Activated naive CD8-positive, alpha-beta T cell treated with anti-CD3 and anti-CD28 coated beads, Interleukin-2, amount 10 ng/mL, durations not matched to agents 7 days and 5 days (primary cell): ENCODE measurements at places on chromosomes 3 and 15.

DNA sequence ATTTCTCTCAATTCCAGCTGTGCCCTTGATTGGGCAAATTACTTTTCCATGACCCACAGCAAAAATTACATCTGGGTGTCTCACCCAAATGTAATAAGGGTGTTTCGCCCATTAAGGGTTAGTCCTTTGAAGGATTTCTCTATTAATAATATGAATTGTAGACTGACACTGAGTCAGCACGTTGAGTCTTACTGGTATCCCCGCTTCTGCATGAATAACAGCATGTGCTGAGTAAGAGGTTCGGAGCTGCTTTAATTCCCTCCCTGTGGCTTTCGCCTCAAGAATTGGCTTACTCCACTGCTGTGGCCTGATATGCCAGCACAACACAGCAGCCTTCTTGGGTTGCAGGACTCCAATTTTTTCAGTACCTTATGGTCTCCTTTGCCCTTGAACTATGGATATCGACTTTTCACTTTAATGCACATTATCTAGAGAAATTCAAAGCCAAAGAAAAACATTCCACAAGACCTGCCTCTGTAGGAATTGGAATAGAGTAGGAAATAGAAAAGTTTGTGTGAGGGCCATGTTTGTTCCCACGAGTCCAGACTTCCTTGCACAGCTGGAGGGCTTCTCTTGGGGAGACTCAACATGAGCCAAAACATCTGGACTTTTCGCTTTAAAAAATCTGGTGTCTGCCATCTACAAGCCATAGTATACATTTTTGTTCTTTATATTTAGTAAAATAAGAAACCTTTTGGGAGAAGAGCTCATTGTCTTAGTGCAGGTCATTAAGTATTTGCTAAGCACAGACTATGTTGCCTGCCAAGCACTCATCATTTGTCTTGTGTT, 20.7 kb upstream of the ERC2 start:
- H3K36me3 ChIP-seq, result no peaks in the 10 kb centered on the region
- peaks cover 8% of the 10 kb centered on the region for H3K27me3 ChIP-seq
- H3K27ac ChIP-seq, result no peak overlapping the region
- DNase-seq, result no peak

GRCh38 chr15:80778621-80778963, 578 bp upstream of the CEMIP start:
- peaks cover 57% of the 10 kb centered on the region for H3K27me3 ChIP-seq
- DNase-seq, result no peak
- H3K4me3 ChIP-seq, result no peak overlapping the region
- H3K36me3 ChIP-seq, result no peaks in the 10 kb centered on the region

GRCh38 chr3:139005356-139005993, 593 bp downstream of the PRR23A start:
- no peaks in the 10 kb centered on the region for H3K4me1 ChIP-seq
- H3K36me3 ChIP-seq, result peaks cover 2% of the 10 kb centered on the region
- H3K27ac ChIP-seq, result no peak overlapping the region
- peaks cover 4% of the 10 kb centered on the region for H3K27me3 ChIP-seq
- no peak overlapping the region for H3K4me3 ChIP-seq

DNA sequence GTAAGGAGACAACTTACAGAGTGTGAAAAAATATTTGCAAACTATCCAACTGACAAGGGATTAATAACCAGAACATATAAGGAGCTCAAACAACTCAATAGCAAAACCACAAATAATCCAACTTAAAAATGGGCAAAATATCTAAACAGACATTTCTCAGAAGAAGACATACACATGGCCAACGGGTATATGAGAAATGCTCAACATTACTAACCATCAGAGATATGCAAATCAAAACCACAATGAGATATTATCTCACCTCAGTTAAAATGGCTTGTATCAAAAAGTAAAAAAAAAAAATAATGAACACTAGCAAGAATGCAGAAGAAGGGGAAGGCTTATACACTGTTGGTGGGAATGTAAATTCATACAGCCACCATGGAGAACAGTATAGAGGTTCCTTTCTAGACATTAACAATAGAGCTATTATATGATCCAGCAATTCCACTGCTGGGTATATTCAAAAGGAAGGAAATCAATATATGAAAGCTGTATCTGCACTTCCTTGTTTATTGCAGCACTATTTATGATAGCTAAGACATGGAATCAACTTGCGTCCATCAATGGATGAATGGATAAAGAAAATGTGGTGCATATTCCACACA, 998.6 kb downstream of the NAALADL2 start:
- DNase-seq, result no peak
- H3K36me3 ChIP-seq, result no peaks in the 10 kb centered on the region
- H3K27me3 ChIP-seq, result no peaks in the 10 kb centered on the region
- H3K4me1 ChIP-seq, result no peaks in the 10 kb centered on the region

DNA sequence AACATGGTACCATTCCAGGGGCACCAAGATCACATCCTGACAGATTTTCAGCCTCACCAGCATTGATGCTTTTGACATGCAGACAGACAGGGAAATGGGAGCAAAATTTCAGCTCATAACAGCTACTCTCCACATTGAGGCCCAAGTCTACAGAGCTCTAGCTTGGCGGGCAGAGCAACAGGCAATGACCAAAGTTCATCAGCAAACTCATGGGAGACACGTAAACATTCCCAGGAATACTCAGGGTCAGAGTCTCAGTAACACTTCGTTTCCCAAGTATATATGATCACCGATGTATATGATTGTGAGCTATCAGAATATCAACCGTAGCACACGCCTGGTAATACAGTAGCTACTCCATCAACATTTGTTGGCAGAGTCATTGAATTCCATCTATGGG, 59.2 kb upstream of the SLC24A5 start:
- H3K4me3 ChIP-seq, result no peak overlapping the region
- H3K36me3 ChIP-seq, result no peaks in the 10 kb centered on the region
- peaks cover 5% of the 10 kb centered on the region for H3K27me3 ChIP-seq
- H3K4me1 ChIP-seq, result peaks cover 2% of the 10 kb centered on the region
- no peak overlapping the region for H3K27ac ChIP-seq

DNA sequence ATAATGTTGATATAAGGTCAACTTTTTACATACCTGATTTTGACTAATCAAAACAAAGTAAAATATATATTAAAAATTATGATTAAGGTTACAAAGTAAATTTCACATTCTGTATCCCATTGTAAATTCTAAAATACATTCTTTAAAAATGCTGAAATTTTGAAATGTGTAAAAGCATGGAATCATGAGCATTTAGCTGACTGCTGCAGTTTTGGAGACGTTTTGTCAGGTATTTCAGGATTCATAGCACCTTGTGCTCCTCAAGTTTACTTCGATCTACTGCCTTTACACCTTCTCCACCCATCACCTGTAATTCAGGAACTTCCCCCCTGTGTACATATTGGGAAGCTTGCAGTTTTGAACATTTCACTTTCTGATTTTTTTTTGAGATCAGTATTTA, 71.0 kb downstream of the ARHGEF26 start:
- DNase-seq, result no peak
- H3K4me1 ChIP-seq, result no peaks in the 10 kb centered on the region
- H3K36me3 ChIP-seq, result no peaks in the 10 kb centered on the region
- H3K27ac ChIP-seq, result no peak overlapping the region
- H3K27me3 ChIP-seq, result peaks cover 8% of the 10 kb centered on the region

DNA sequence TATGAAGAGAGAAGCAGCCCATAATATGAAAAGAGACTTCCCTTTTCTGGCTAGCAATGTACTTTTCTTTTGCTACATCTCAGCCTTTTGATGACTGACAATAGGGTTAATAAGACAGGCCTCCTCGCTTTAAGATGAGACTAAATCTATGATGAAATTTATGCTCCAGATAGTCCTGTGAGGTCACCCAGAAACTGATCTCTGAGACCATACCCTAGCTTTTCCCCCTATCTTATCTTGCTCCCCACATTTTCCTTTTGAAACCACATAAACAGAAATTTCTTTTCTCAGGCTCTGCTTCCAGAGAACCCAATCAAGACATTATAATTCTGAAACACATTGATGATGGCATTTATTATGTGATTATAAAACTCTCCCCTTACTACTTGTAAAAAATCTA, 168.8 kb upstream of the CADM2 start:
- no peaks in the 10 kb centered on the region for H3K27me3 ChIP-seq
- H3K36me3 ChIP-seq, result no peaks in the 10 kb centered on the region
- H3K4me3 ChIP-seq, result no peak overlapping the region
- no peak for DNase-seq

GRCh38 chr15:66698318-66698961, 3.6 kb upstream of the SMAD6 start:
- H3K27ac ChIP-seq, result no peak overlapping the region
- H3K27me3 ChIP-seq, result peaks cover 7% of the 10 kb centered on the region
- H3K4me1 ChIP-seq, result peaks cover 11% of the 10 kb centered on the region
- DNase-seq, result no peak

DNA sequence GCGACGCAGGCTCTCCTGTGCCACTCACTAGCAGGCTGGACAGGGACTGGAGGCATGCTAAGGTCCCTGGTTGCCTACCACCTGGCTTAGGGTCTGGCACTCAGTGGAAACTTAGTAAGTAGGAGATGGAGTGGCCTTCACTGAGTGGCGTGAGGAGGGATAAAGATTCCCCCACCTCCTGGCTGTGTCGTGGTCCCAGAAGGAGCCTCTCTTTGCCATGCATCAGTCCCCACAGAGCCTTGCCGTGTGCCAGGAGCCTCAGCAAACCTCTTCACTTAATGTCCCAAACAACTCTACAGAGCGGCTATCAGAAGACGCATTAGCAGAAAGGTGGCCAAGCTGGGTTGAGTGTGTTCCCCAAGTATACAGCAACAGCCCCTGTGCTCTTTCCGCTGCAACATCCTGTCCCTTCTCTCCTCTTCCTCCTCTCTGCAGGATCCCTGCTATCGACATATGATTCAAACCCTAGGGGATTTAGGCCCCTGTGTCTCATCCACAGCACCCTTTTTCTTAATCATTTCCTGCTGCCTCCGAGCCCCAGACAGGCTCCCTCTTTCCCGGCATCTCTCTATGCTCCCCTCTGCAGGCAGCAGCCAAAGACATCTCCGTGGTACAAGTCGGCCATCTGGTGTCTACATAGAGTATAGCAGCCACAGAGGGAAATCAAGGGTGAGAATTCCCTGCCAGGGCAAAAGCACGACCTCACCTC, 66.7 kb downstream of the SLC6A1 start:
- peaks cover 7% of the 10 kb centered on the region for H3K27me3 ChIP-seq
- H3K4me3 ChIP-seq, result no peak overlapping the region
- no peak overlapping the region for H3K27ac ChIP-seq
- DNase-seq, result peak; percentile 38
- H3K36me3 ChIP-seq, result no peaks in the 10 kb centered on the region
- H3K4me1 ChIP-seq, result no peaks in the 10 kb centered on the region

DNA sequence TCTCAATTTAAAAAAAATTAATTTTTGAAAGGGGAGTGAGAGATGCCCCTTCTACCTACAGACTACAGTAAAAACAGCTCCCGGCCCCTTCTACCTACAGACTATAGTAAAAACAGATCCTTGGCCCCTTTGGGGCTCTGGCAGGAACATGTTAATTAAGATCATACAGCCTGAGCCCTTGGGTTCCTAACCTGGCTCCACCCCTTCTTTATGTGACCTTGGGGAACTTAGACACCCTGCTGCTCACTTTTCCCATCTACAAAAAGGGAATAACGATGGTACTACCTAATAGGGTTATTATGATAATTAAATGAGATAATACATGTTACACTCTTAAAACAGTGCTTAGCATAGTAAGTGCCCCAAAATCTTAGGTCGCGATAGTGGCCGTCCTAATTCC, 60.1 kb upstream of the SEC61A1 start:
- no peaks in the 10 kb centered on the region for H3K4me1 ChIP-seq
- H3K27ac ChIP-seq, result no peak overlapping the region
- peaks cover 3% of the 10 kb centered on the region for H3K27me3 ChIP-seq
- no peak for DNase-seq
- H3K4me3 ChIP-seq, result no peak overlapping the region

- no peak for DNase-seq
- peaks cover 10% of the 10 kb centered on the region for H3K4me1 ChIP-seq
- peaks cover 3% of the 10 kb centered on the region for H3K27me3 ChIP-seq
- no peaks in the 10 kb centered on the region for H3K36me3 ChIP-seq
Measured at GRCh38 chr3:98776140-98776493, 13.0 kb downstream of the ST3GAL6 start.

DNA sequence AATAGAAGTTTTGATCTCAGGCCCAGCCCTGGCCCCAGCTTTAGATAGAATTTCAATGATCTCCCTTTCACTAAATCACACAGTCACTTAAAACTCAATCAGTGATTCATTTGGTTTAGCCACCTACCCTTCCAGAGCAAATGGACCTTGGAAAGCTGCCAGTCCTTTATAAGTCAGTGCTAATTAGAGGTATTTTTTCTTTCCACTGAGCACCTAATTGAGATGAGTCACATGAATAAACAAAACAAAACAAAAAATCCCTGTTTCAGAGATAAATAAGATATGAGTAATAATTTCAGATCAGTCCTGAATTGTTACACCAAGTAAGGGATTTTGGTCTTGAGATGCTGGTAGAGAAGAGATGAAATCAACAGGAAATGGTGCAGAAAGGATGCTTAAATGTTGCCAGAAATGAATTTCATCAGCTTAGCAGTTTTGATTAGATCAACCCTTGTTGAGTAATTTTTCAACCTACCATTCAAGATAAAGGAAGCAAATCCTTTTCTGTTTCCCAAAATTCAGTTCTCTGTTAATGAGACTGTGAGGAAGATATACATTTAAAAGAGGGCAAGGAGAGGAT, 352.0 kb upstream of the COL8A1 start:
- no peaks in the 10 kb centered on the region for H3K4me1 ChIP-seq
- DNase-seq, result no peak
- no peaks in the 10 kb centered on the region for H3K27me3 ChIP-seq
- H3K4me3 ChIP-seq, result no peak overlapping the region
- no peaks in the 10 kb centered on the region for H3K36me3 ChIP-seq
- H3K27ac ChIP-seq, result no peak overlapping the region

DNA sequence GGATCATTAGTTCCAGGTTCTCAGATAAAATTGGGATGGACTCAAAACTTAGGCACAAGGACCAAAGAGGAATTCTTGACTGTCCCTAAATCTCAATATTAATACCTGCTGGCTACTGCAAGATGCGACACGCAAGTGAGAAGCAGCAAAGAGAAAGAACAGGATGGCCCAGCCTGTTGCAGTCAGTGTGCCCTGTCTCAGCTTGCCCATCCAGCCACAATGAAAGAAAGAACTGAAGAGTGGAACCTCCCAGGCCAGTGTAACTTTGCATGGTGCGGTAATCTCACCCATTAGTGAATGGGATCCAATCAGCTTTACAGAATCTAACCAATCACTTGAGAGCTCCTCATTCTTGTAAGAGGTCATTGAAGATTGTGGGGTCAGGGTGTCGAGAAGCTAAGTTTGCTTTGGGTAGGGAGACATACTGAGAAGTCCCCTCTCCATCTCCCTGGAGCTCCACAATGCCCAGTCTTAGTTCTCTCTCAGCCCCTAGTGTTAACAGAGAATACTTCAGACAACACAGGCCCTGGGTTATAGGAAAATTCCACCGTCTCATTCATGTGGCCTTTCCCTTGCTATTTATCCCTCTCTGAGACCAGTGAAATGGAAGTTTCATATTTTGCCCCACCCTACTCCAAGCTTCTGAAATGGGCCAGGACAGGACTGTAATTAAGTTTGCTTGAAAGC, 3.2 kb upstream of the SLC9A9 start:
- H3K27me3 ChIP-seq, result no peaks in the 10 kb centered on the region
- H3K4me3 ChIP-seq, result no peak overlapping the region
- H3K4me1 ChIP-seq, result peaks cover 28% of the 10 kb centered on the region
- H3K27ac ChIP-seq, result no peak overlapping the region
- H3K36me3 ChIP-seq, result no peaks in the 10 kb centered on the region
